ENCODE measurements at places on chromosomes 7 and 10.

DNA sequence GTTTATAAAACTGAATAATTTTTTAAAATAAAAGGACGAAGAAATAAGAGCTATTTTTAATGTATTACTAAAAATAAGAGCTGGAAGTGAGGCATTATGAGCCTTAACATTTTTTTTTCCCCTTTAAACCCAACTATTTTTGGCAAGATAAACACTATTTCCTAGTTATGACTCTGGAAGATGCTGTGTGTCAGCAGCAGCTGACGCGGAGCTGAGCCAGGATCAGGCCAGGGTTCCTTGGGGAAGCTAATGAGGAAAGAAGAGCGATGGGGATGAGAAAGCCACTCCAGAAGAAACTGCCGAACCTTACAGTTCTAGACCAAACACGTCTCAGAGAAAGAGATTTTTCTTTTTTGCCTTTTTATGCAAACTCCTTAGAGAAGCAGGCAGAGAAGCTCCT, 85.9 kb downstream of the USP6NL start:
- no peak for DNase-seq

DNA sequence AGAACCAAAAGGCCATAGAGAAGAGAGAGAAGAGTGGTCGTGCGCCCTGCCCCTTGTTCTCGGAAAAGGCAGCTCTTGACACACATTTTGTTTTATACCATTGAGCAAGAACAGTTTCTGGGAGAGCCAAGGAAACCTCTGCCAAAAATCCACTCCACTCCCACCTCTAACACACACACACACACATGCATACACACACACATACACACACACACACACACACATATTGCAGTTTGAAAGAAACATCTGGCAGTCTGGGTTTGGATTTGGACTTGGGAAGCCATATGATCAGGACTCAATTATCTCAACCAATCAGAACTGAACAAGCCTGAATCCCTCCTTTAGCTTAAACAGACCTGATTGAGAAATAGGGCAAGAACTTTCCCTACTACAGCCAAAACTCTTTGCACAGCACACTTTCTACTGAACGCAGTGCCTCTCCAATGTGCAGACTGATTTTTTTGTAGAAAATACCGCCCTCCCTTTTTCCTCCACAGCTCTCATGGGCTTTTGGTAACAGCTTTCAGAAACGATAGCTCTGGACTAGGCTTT, 484.0 kb upstream of the ZWINT start:
- DNase-seq, result no peak

- no peak for DNase-seq
Measured at GRCh38 chr7:92131764-92132330, 2.4 kb downstream of the CYP51A1 start.

DNA sequence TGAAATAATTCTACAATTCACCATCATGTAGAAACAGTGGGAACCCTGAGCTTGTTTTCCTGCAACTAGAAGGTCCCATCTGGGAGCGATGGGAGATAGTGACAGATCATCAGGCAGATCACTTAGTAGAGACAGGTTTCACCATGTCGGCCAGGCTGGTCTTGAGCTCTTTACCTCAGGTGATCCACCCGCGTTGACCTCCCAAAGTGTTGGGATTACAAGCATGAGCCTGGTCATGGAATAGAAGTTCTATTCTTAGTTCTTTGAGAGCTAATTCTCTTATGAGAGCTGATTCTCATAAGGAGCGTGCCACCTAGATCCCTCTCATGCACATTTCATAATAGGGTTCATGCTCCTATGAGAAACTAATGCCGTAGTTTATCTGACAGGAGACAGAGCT, 778.0 kb upstream of the AUTS2 start:
- no peak for DNase-seq

DNA sequence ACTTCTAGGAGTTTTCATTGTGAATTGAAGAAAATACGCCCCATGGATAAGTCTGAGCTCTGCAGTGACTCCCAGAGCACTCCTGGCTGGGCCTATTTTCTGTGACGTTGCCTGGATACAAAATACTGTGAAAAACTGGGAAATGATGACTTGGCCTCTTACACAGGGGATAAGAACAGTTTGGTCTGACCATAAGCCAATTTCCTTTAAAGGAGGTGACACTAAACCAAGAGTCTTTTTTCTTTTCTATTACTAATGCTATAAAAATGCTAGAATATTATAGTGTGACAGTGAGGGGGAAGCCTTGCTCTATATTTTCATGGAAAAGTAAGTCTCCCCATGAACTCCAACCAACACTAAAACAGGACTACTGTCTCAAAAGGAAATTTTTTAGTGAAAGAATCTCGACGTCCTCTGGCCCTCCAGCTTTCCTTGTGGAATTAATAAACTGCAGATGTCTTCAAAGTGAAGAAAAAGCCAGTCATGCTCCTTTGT, 45.5 kb downstream of the MYOF start:
- DNase-seq, result peak; percentile 26

DNA sequence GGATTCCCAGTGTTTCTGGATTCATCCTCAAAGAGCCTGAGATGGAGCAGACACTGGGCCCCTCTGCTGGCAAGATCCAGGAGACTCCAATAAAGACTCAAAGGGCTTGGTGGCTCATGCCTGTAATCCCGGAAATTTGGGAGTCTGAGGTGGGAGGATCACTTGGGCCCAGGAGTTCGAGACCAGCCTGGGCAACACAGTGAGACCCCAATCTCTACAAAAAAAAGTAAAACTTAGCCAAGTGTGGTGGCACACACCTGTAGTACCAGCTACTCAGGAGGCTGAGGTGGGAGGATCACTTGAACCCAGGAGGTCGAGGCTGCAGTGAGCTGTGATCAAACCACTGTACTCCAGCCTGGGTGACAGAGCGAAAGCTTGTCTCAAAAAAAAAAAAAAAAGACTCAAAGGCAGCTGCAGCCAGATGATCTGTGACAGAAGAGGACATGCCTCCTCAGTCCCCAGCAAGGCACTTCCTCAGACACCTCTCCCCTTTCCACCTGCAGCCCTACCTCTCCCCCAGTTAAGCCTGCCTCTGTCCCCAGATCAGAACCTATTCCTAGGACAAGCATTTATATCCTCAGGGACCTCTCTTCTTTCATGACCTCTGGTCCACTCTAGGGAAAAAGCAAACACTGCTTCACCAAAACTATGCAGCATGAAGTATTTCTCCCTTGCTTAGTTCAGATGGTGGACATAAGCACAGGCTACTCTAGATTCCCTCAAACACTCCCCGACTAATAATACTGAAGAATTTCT, 27.9 kb downstream of the PDLIM1 start:
- no peak for DNase-seq

GRCh38 chr10:53930648-53931047, 870.4 kb downstream of the PCDH15 start:
- DNase-seq, result no peak

GRCh38 chr7:74479961-74480829, 26.5 kb downstream of the GTF2IRD1 start:
- DNase-seq, result peak; percentile 89

- no peak for DNase-seq
Measured at GRCh38 chr10:4296161-4296560, 511.2 kb upstream of the KLF6 start.

- no peak for DNase-seq
Measured at GRCh38 chr10:62046522-62047227, 145.2 kb downstream of the ARID5B start.

GRCh38 chr7:151013733-151014497, 10.4 kb downstream of the ATG9B start:
- DNase-seq, result peak; percentile 75

- DNase-seq, result no peak
Measured at GRCh38 chr7:130987092-130987491, 253.1 kb upstream of the KLF14 start.

DNA sequence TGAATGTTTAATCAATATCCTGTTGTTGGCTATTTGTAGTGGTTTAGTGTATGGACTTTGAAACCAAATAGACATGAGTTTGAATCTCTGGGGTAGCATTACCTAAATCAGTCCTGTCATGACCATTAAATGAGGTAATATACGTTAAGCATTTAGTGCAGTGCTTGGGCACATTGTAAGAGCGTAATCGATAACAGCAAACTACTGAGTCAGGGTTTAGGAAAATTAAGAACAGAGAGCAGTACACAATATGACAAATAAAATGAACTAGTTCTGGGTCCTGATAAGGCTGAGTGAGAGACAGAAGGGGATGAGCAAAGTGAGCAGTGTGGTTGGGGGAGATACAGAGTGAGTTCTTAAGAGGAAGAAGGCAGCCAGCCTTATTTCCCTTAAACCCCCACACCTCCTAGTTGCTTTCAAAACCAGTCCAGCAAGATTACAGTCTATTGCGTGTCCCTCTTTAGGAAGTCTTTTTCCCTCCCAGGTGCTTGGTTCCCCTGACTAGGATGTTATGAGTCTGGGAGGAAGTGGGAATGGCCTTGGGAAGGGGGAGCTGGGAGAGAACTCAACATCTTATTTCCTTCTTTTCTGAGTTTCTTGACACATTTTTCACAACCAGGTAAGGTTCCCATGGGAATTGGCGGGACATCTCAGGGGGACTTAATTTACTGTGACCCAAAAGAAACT, 171.0 kb downstream of the SND1 start:
- DNase-seq, result no peak

GRCh38 chr7:1130021-1130990, 29.7 kb downstream of the ZFAND2A start:
- DNase-seq, result no peak

- DNase-seq, result no peak
Measured at GRCh38 chr10:30034433-30035137, 24.8 kb downstream of the JCAD start.

- no peak for DNase-seq
Measured at GRCh38 chr7:126720232-126720631, 532.5 kb downstream of the GRM8 start.

GRCh38 chr10:122374237-122374858, at the start of gene PLEKHA1:
Gene PLEKHA1 (plus strand): TSS chr10:122374708. CDS start chr10:122393201, 18,493 bp downstream.
- peak; percentile 90 for DNase-seq

DNA sequence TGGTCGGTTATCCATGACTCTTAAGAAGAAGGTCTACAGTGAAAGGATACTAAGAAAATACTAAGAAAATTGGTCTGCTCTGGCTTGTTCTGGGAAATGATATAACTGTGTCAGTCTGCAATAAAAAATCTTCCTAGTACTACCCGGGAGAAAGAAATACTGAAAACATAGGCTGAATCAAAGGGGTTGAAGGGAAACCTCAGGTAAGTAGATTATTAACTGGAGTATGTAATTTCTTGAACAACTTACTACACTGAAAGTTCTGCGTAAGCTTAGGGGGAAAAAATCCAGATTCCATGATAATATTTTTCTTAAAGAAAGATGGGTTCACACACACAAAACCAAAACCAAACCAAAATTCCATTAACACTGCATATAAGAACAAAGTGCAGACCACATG, 143.3 kb downstream of the KMT2E start:
- no peak for DNase-seq

- peak; percentile 18 for DNase-seq
Measured at GRCh38 chr10:60186315-60187071, 203.2 kb downstream of the ANK3 start.

DNA sequence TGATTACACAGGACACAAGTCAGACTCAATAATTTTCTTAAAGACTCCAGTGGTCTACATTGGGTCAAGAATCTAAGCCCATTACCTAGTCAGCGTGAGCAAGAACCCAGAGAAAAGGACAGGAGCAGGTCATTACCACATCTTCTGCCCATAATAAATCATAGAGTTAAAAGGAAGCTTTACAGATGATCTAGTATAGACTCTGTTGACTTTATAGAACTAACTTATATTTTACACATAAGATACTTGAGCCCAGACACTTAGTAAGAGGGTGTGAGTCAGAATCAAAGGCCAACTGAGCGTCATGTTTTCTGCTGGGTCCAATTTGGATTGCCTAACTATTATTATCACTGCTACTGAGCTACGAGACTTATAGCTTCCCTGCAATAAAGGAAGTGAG, 206.1 kb upstream of the NPSR1 start:
- DNase-seq, result no peak

DNA sequence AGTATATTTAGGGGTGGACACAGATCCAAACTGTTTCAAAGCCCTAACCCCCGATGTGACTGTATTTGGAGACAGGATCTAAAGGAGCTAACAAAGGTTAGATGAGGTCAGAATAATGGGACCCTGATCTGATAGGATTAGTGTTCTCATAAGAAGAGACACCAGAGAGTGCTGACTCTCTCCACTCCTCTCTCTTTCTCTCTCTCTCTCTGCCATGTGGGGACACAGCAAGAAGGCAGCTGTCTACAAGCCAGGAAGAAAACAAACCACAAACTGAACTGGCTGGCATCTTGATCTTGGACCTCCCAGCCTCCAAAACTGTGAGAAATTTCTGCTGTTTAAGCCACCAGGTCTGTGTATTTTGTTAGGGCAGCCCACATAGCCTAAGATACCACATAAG, 84.7 kb upstream of the KDM7A start:
- DNase-seq, result no peak

GRCh38 chr10:116521424-116522290, 24.1 kb upstream of the PNLIP start:
- DNase-seq, result no peak

DNA sequence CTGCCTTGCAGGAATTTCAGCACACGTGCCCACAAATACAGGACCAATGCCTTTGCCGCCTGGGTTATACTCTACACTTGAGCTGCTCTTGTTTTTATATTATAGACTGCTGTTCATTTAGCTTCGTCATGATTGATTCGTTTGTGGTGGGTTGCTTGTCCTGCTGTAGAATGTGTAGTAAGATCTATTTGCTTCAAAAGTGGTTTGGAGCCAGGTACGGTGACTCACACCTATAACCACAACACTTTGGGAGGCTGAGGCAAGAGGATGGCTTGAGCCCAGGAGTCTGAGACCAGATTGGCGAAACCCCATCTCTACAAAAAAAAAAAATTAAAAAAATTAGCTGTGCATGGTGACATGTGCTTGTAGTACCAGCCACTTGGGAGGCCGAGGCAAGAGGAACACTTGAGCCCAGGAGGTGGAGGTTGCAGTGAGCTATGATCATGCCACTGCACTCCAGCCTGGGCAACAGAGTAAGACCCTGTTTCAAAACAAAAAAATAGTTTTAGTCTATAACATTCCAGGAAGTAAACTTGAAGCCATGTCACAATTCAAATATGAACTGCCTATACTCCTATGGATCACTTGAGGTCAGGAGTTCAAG, 9.0 kb upstream of the RHBDD2 start:
- no peak for DNase-seq

- no peak for DNase-seq
Measured at GRCh38 chr7:127387974-127388373, 4.5 kb downstream of the ZNF800 start.

- DNase-seq, result no peak
Measured at GRCh38 chr10:72336259-72337038, 18.3 kb downstream of the DNAJB12 start.

DNA sequence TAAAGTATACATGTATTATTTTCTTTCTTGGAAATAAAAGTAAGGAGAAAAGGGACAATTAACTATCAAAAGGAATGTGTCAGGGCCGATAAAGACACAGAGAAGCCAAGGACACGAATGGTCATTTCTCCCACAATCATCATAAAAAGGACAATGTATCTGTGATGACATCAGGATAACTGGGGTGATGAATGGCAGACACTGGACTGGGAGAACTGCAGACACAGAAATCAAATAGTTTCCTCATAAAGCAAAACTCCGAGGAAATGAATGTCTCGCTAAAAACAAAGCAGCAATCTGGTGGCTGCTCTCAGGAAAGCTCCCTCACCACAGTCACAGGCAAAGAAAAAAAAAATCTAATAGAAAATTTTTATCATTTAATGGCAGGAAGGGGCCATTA, 69.3 kb upstream of the NPY start:
- DNase-seq, result no peak

- no peak for DNase-seq
Measured at GRCh38 chr10:133316266-133316665, 7.6 kb downstream of the ZNF511 start.

Data from anterior cingulate cortex (tissue), 58 donors.